ENCODE measurements at places on chromosomes 2 and 18. TPM values are rescaled to one million over a fixed set of nuclear protein-coding genes. Genes with fewer than 3 reads are reported as not detected.

DIPK1C gene
- polyA plus RNA-seq: 0.14 TPM

TSN gene
- 85.2 TPM for polyA plus RNA-seq

LIPG gene
- polyA plus RNA-seq: 54.3 TPM

DNA sequence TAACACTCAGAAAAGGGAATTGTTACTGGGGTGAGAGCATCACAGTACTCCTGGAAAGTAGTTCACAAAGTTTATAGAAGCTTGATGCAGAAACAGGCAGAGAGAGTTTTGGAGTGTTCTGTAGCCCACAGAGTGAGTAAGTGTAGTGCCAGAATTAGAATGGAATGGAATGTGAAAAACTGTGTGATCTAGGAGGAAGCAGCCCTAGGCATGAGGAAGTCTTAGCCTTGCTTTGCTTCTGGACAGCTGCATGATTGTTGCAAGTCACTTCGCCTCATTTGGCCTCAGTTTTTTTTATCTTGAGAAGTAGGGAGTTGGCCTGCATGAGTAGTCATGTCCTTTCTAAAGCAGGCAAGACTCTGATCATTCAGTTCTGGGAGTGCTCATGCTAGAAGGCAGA lies 10.9 kb downstream of the SERPINB12 start:
- no peak for DNase-seq

GRCh38 chr2:207658156-207658555 lies 33.0 kb upstream of the METTL21A start:
- DNase-seq: no peak

GRCh38 chr2:50575232-50575631 lies 456.7 kb downstream of the NRXN1 start:
- DNase-seq: no peak

DNA sequence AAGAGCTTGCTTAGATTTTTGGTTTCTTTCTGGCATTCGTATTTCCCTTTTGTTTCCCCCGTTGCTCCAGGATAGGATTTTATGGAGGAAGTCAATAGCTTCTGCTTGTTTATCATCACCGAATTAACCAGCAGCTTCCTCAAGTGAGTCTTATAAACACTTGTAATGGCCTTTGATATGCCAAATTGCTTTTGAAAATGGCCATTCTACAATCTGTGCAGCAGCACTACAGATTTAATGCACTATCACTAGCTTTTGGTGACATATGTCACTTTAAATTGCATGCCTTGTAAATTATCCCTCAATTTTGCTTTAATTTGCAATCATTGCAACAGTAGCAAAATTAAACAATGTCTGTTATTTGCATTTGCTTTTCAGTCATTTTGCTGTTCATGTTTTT lies 774.7 kb downstream of the METTL4 start:
- no peak for DNase-seq

GRCh38 chr2:60899230-60899891 lies 18.0 kb downstream of the REL start:
- no peak for DNase-seq

DNA sequence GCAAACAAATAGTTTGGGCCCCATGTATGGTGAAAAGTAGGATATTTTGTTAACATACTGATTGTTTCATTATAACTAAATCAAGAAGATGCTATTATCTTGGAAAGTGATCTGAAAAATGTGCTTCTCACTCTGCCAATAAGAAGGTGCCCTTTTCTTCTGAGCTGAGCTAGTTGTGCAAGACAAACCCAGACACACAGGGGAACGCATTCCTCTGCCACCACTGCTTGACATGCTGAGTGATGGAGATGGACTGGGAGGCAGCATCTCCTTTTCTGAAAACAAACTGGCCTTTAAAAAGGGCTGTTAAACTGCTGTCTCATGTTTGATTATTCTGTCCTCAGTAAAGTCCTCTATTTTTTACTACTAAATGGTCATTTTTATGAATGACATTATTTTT lies 1989.9 kb upstream of the CELF4 start:
- DNase-seq: no peak

GRCh38 chr2:62227386-62228075 lies 31.6 kb downstream of the B3GNT2 start:
- no peak for DNase-seq

GRCh38 chr2:105235388-105236059 lies 6.0 kb upstream of the GPR45 start:
- peak; percentile 60 for DNase-seq

- DNase-seq: no peak
Observed at GRCh38 chr2:218555527-218555926, 12.6 kb downstream of the USP37 start.

- DNase-seq: no peak
Observed at GRCh38 chr2:72129681-72130340, 17.9 kb downstream of the CYP26B1 start.

GRCh38 chr2:241218131-241219029 lies 29.9 kb downstream of the ANO7 start:
- peak; percentile 7 for DNase-seq

GRCh38 chr2:131022731-131023130 lies 70.5 kb downstream of the FAM168B start:
- no peak for DNase-seq

GRCh38 chr2:65639156-65639864 lies 206.9 kb upstream of the SPRED2 start:
- DNase-seq: no peak

All from left renal cortex interstitium (tissue), 4 donors.